ENCODE measurements at places on chromosomes 16 and 17.

GRCh38 chr16:20191566-20191965, 117.9 kb upstream of the GPR139 start:
- peak; percentile 3 for DNase-seq

GRCh38 chr16:50371036-50371716, 2.4 kb upstream of the BRD7 start:
- no peak for DNase-seq

DNA sequence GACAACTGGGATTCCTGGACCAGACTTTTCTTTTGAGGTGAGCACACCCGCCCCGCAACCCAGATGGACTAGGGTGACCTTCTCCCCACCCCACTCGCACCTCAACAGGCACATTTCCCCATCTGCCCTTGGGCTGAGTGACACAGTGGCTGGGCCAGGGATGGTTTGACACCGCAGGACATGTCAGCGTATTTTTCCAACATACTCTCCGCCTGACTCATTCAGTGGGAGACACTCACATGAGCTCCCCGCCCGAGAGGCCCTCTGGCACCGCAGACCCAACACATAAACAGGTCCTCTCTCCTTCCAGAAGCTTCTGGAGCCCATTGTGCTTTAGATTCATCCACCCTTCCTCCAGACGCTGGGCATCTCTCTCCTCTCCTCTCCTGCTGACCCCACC, 69.4 kb downstream of the ZDHHC7 start:
- no peak for DNase-seq

- peak; percentile 38 for DNase-seq
Measured at GRCh38 chr16:88681084-88681680, 5.1 kb downstream of the SNAI3 start.

DNA sequence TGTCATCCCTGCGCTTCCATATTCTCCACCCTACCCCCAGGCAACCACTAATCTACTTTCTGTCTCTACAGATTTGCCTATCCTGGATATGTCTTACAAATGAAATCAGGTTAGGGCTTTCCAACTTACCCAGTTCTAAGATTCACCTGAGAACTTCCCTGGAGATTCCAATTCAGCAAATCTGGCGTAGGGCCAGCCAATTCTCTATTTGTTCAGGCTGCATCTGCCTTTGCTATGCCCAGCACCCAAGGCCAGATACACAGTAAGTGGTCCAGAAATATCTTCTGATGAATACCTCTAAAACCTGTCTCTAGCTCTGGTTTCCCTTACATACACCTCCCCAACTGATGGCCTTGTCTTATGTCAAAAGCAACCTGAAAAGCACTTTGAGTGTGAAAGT, 10.4 kb upstream of the CTCF start:
- DNase-seq: no peak

DNA sequence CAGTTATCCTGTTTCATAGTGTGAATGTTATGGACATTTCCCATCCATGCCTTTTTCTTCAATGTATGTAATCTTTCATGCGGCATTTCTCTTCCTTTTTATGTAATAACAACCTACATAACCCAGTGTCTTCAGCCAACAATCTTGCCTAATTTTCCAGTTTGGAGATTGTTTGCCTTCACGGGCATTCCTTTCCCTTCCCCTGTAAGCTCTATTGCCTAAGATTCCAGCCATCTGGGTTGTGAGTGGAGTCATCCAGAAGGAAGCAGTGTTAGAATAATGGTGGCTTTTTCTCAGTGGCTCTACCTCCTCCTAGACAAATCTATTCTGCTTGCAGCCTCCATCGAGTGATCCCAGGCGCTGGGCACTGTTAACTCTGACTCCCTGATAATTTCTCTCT, 22.3 kb downstream of the SYCE1L start:
- no peak for DNase-seq

DNA sequence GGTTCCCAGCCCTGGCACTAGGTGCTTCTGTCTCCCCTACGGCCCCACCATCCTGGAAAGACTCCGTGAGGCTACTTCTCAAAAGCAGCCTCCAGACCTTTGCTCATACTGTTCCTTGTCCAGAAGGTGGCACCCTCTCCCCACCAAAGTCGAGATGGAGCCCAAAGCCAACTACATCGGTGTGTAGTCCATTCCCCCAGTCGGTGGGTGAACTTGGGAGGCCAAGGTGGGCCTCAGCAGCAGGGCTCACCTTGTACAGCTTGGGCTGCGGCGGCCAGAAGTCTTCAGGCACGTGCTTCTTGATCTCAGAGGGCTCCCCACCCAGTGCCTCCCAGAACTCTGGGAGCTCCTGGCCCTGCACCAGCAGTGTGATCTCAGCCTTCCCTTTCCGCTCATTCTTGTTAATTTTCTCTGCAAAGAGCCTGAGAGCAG, 10.2 kb downstream of the FLII start:
- peak; percentile 88 for DNase-seq

- no peak for DNase-seq
Measured at GRCh38 chr17:76568811-76569221, 16.8 kb downstream of the ST6GALNAC2 start.

DNA sequence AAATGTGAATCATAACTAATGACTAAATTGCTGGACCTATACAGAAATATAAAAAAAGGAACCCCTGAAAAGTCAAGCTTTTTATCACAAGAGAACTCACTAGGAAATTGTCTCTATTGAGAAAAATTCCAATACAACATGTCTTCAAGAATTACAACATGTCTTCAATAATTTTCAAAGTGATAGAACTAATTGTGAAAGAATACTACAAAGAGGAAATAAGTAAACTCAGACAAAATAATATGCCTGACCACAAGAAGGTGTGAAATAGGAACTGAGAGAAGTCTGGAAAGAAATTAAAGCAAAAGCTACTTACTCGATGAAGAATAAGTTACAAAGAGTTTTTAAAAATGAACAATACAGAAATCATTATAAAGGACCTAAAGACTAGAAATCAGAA, 29.9 kb upstream of the OR1G1 start:
- DNase-seq: peak; percentile 1

GRCh38 chr17:15301845-15302244, 36.7 kb upstream of the PMP22 start:
- no peak for DNase-seq

DNA sequence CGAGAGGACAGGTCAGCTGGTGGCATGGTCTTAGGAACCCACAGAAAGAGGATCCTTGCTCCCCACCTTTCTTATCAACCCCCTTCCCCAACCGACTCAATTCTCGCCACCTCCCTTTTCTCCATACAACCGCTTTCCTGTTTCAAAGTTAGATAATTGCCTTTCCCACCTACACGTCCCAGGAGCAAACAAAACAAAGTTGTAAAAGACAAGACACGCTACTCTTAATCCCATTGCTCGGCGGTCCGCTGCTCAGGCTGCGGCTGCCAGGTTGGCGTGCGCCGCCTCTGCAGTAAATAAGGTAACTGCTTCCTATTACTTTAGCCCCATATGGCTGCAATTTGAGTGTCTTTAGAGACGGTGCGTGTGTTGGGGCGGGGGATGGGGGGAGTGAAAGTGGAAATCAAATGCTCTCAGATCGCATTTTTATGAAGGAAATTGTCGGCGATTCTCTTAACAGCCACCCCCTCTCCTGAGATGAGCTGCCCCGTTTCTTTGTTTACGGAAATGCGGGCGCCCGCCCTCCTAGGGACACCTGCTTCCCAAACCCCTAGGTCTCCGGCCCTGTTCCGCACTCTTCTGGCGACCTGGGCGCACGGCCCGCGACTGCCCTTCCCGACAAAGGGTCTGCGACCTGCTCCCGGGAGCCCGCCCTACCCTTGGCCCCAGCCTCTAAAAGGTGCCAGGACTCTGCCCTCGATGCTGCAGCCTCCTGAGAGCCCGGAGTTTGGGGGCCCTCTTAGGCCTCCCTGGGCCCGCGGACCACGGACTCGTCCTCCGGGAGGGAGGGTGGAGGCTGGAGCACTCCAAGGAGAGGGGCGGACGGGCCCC, 3.7 kb upstream of the CBX8 start:
- peak; percentile 72 for DNase-seq

DNA sequence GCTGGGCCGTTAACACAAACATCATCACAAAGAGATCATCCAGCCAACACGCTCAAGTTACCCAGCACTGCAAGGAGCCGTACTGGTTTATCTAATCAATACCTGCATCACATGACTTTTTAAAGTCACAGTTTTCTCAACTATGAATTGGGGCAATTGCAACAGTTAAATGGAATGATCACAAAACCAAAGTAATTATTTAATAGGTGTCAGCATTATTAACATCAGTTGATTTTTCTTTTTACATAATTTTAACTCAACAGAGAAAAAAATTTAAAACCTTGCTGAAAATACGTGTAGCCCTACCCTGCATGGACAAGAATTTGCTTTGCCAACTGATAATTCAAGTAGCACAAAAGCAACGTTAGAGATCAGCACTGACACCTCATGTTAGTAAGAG, 95.7 kb upstream of the SOX9 start:
- DNase-seq: no peak

- DNase-seq: no peak
Measured at GRCh38 chr16:30787613-30788378, 791 bp upstream of the ZNF629 start.

GRCh38 chr16:873243-873661, 72.7 kb upstream of the GNG13 start:
- no peak for DNase-seq

- DNase-seq: no peak
Measured at GRCh38 chr17:42129109-42129837, 6.7 kb downstream of the HSPB9 start.

- no peak for DNase-seq
Measured at GRCh38 chr16:74298104-74298503, 1.5 kb downstream of the PSMD7 start.

DNA sequence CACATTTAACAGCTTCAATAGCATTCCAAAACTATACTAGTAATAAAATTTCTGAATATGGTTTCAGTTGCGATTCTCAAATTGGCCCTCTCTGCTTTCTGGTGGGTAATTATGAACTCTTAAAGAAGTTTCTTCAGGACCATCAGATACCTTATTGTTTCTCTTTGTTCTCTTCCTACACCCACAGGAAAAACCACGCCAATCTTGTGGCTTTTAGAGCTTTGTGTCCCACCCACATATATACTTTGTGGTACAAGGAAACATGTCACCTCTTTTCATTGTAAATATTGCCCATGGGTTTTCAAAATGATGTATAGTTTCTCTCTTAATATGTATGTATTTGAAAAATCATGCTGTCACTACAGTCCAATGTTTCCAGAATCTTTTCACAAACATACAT, 12.1 kb downstream of the ABCA9 start:
- peak; percentile 20 for DNase-seq

- DNase-seq: no peak
Measured at GRCh38 chr17:82232876-82233785, 4.3 kb downstream of the SLC16A3 start.

GRCh38 chr16:55125818-55126385, 195.2 kb downstream of the IRX5 start:
- DNase-seq: no peak

DNA sequence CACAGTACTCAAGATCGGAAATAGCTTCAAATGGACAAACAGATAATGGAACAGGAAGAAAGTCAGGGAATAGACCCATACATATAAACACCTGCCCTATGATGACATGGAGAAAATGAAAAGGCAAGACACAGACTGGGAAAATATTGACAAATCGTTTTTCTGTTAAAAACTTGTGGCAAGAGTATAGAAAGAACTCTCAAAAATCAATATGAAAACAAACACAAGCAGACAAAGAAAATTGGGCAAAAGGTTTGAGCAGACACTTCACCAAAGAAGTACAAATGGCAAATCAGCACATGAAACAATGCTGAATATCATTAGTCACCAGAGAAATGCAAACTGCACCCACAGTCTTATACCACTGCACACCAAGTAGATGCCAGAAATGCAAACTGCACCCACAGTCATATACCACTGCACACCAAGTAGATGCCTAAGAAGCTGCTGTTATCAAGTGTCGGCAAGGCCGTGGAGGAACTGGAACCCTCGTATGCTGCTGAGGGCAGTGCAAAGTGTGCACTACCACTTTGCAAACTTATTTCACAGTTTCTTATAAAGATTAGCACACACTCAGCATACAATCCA, 123.5 kb upstream of the CHMP6 start:
- DNase-seq: no peak

DNA sequence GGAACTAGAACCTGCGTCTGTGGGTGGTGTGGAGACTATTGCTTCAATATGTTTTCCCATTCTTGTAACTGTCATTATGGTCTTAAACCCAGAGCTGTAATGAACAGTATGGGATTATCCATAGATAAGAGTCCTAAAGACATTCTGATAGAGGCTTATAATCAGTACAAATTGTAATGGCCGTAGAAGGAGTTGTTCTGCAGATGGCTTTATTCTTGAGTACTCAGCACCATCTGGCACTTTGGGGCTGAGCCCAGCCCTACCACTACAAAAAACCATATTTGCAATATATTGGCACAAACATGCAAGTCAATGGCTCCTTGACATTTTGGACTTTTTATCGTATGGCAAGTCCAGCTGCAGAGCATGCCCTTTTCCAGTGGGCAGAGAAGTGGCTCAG, 150.0 kb downstream of the HS3ST4 start:
- no peak for DNase-seq

DNA sequence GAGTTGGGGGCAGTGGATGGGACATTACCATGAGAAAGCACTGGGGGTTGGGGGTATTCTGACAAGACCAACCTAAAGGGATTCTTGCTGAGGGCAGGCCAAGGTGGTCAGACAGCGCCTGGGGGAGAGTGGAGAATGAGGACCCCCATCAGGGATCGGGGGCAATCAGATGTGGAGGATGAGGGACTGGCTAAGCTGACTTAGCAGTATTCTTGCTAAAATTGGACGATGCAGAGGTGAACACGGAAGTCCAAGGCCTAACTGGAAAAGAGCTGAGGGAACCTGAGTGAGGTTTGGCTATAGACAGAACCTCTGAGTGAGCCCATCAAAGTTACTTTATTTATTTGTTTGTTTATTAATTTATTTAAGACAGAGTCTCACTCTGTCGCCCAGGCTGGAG, 9.2 kb downstream of the QPRT start:
- DNase-seq: no peak

- DNase-seq: no peak
Measured at GRCh38 chr16:78438632-78439031, 339.2 kb downstream of the WWOX start.

- DNase-seq: no peak
Measured at GRCh38 chr16:89023621-89024511, 46.9 kb upstream of the CBFA2T3 start.

DNA sequence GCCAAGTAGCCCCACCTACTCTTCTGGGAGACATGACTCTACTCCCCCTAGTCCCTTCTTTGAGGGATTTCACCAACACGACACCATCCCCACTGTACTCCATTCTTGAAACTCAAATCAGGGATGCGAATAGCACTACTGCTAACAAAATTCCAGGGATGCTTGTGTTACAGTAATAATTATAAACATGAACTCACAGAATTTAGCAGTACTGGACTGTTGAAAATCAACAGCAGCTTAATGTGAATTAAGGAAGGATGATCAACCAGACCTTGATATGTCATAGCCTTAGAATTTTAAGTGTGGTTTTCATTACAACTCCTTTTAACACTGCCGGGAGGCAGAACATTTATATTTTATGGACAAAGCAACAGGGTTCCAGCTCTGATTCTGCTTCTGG, 37.9 kb downstream of the AMFR start:
- no peak for DNase-seq

DNA sequence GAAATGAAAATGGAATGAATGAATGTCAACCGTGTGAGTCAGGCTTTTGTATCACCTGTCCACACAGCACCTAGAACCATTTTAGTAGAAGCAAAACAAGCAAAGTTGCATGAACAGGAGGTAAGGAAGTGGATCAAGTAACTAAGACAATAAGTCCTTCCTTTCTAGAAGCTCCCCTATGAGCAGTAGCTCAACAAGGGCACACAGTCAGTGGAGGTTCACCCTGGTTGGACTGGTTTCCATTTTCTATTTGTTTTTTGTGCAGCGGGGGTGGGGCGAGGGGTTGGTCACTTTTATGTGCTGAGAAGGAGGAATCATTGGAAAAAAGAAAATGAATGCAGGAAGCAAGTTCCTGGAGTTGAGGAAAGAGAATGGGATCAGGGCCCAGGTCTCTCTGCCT, 4.0 kb upstream of the HSBP1 start:
- no peak for DNase-seq

Measured in hematopoietic multipotent progenitor cell treated with erythropoietin and hydrocortisone succinate and interleukin-3 and kit ligand, for 6 days (in vitro differentiated cells).